OCI-LY7 (cell line): ENCODE measurements at places on chromosomes 5 and 9.

GRCh38 chr5:911601-912000, 18.9 kb downstream of the TRIP13 start:
- no peak for DNase-seq

GRCh38 chr5:90934091-90934719, 375.6 kb downstream of the ADGRV1 start:
- no peak for DNase-seq

GRCh38 chr9:28934111-28934510, 1360.8 kb upstream of the C9orf72 start:
- DNase-seq: no peak

- no peak for DNase-seq
Measured at GRCh38 chr5:132774406-132774805, 2.6 kb downstream of the SEPTIN8 start.

DNA sequence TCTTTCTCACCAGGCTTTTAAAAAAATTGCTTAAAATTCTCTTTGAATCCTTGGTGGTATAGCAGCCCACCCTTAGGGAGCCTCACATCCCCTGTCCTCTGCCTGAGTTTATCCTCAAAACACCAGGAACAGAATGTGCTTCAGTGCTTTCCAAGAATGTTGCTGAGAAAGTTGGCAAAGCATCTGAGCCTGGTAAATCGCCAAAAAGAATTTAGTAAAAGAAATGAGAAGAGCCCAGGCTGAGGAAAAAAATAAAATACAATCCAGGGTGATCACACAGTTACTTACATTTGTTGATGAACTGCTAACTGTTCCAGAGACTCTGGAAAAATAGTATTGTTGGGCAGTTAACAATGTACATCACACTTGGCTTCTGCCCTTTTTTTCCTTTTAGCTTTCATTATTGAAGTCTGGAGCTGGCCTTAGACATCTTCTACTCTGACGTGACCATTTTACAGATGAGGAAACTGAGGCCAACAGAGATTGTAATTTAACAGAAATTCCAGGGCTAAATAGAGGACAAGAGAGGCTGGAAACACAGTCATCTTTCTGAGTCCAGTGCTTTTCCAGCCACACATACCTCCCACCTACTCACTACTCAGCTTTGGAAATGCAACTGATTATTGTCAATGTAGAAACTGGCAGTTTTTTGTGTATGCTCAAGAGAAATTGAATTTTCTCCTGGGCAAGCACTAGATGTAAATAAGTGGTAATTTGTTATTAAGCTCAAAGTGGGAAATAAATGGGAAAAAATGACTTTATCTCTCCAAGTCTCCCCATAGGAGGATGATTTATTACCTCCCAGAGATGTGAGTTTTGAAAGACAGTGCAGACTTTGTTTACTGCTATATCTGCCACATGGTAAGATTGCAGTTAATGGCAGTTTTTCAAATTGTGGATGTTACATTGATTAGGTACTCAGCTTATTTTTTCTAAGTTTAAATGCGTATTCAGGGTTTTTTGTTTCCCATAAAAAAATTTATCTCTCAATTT, 86.7 kb upstream of the ALDH1A1 start:
- no peak for DNase-seq

- no peak for DNase-seq
Measured at GRCh38 chr5:36531401-36531800, 75.0 kb upstream of the SLC1A3 start.

- no peak for DNase-seq
Measured at GRCh38 chr9:78214492-78214891, 21.4 kb upstream of the CEP78 start.

DNA sequence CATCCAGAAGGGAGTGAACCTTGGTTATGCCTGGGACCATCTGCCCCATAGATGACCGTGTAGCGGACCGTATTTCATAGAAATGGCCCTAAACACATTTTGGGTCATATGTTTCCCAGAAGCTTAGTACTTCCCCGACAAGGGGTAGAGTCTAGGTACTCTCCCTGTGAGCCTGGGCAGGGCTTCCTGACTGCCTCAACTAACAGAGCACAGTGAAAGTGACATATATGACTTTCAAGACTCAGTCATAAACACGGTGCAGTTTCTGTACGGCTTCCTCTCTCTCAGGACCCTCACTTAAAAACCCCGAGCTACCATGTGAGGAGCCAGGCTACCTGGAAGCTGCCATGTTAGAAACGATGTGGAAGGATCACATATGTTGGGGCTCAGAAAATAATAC, 20.9 kb downstream of the C9orf57 start:
- no peak for DNase-seq

- no peak for DNase-seq
Measured at GRCh38 chr5:116571568-116572349, 2.9 kb downstream of the SEMA6A start.
